ENCODE measurements at places on chromosomes 7 and 10.

GRCh38 chr7:159048656-159049055 is 96.0 kb downstream of the VIPR2 start:
- no peaks in the 10 kb centered on the region for H3K4me1 ChIP-seq
- DNase-seq = no peak
- H3K4me3 ChIP-seq = no peak overlapping the region
- H3K27ac ChIP-seq = no peak overlapping the region

DNA sequence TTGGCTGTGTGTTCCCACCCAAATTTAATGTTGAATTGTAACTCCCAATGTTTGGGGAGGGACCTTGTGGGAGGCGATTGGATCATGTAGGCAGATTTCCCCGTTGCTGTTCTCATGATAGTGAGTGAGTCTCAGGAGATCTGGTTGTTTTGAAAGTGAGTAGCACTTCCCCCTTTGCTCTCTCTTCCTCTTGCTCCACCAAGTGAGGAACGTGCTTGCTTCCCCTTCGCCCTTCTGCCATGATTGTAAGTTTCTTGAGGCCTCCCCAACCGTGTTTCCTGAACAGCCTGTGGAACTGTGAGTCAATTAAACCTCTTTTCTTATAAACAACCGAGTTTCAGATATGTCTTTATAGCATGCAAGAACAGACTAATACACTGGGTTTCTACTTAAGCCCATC is 176.3 kb downstream of the CDK14 start:
- H3K4me3 ChIP-seq = no peak overlapping the region
- H3K4me1 ChIP-seq = no peaks in the 10 kb centered on the region
- no peaks in the 10 kb centered on the region for H3K27me3 ChIP-seq
- H3K27ac ChIP-seq = no peak overlapping the region

GRCh38 chr7:142420554-142421362 is 162.9 kb upstream of the PRSS58 start:
- no peak for DNase-seq
- no peaks in the 10 kb centered on the region for H3K36me3 ChIP-seq
- H3K4me1 ChIP-seq = no peaks in the 10 kb centered on the region
- no peaks in the 10 kb centered on the region for H3K27me3 ChIP-seq
- H3K4me3 ChIP-seq = no peak overlapping the region

- H3K27me3 ChIP-seq = no peaks in the 10 kb centered on the region
- no peak for DNase-seq
- no peak overlapping the region for H3K4me3 ChIP-seq
- H3K36me3 ChIP-seq = no peaks in the 10 kb centered on the region
- no peaks in the 10 kb centered on the region for H3K4me1 ChIP-seq
These were observed 690.5 kb downstream of the PARD3 start for GRCh38 chr10:34124522-34125035.

DNA sequence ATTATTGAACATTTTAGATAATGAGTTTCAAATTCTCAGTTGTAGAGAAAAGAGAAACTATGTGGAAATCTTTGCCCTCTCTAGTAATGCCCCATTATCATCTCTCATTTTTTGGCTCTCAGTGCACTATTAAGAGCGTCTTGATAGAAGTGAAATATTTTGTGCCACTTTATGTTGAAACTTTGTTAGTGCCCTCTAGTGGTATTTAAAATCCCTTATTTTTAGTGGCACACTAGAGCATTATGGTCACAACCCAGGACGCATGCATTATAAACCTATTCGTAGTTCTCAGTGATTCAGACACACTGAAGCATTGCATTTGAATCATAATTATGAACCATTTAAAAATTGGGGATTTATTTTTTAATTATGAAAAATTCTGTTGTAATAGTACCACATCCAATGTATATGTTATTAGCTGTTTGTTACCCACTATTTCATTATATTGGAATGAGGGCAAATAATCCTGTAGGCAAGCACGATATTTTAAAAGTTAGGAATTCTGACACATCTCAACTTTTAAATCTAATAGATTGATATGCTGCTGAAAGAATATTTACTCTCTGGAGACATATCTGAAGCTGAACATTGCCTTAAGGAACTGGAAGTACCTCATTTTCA is 21.9 kb downstream of the PDCD4 start:
- no peak overlapping the region for H3K4me3 ChIP-seq
- peaks cover 30% of the 10 kb centered on the region for H3K36me3 ChIP-seq
- no peak for DNase-seq
- no peak overlapping the region for H3K27ac ChIP-seq
- H3K4me1 ChIP-seq = no peaks in the 10 kb centered on the region

- H3K36me3 ChIP-seq = no peaks in the 10 kb centered on the region
- no peak overlapping the region for H3K4me3 ChIP-seq
- DNase-seq = no peak
- no peak overlapping the region for H3K27ac ChIP-seq
- no peaks in the 10 kb centered on the region for H3K27me3 ChIP-seq
These were observed 105.3 kb downstream of the OAT start for GRCh38 chr10:124313374-124313773.

GRCh38 chr7:5177060-5177459 is 13.0 kb upstream of the WIPI2 start:
- H3K4me1 ChIP-seq = peaks cover 2% of the 10 kb centered on the region
- H3K27me3 ChIP-seq = no peaks in the 10 kb centered on the region
- H3K36me3 ChIP-seq = no peaks in the 10 kb centered on the region
- H3K4me3 ChIP-seq = no peak overlapping the region
- H3K27ac ChIP-seq = no peak overlapping the region
- DNase-seq = peak; percentile 77

GRCh38 chr10:99610221-99610620 is 10.0 kb downstream of the SLC25A28 start:
- H3K4me3 ChIP-seq = no peak overlapping the region
- no peak for DNase-seq
- H3K27ac ChIP-seq = no peak overlapping the region
- no peaks in the 10 kb centered on the region for H3K4me1 ChIP-seq
- H3K27me3 ChIP-seq = no peaks in the 10 kb centered on the region

DNA sequence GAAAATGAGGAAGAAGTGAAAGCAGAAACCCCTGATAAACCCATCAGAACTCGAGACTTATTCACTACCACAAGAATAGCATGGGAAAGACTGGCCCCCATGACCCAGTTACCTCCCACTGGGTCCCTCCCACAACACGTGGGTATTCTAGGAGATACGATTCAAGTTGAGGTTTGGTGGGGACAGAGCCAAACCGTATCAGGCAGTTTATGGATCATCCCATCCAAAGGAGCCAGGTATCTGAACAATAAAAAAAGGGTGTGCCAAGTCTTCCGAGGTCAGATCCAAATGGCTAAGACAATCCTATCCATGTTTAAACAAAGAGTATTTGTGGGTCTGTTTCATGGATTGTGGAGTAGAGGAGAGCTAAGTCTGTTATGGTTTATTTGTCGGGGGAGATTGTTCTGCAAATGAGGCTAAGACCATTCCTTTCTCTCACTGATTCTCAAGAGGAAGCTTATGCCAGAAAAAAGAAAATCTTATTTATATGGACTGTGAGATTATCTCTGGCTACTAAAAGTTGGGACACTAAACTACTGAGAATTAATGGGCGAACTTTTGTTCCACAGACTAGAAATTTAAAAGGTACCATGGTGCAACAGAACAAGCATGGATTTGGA is 203.7 kb downstream of the IPMK start:
- no peak overlapping the region for H3K4me3 ChIP-seq
- H3K36me3 ChIP-seq = no peaks in the 10 kb centered on the region
- H3K4me1 ChIP-seq = no peaks in the 10 kb centered on the region
- DNase-seq = no peak
- H3K27ac ChIP-seq = no peak overlapping the region

- no peaks in the 10 kb centered on the region for H3K36me3 ChIP-seq
- DNase-seq = no peak
- H3K4me1 ChIP-seq = peaks cover 3% of the 10 kb centered on the region
- H3K27ac ChIP-seq = peak overlapping the region; percentile 83
These were observed 750 bp upstream of the CDK14 start for GRCh38 chr7:90595342-90595800.

- H3K27me3 ChIP-seq = no peaks in the 10 kb centered on the region
- DNase-seq = no peak
- no peaks in the 10 kb centered on the region for H3K36me3 ChIP-seq
- no peak overlapping the region for H3K4me3 ChIP-seq
- H3K27ac ChIP-seq = no peak overlapping the region
These were observed 85.5 kb upstream of the ZNF800 start for GRCh38 chr7:127478024-127478355.

- no peaks in the 10 kb centered on the region for H3K36me3 ChIP-seq
- no peak overlapping the region for H3K4me3 ChIP-seq
- no peaks in the 10 kb centered on the region for H3K27me3 ChIP-seq
- H3K4me1 ChIP-seq = peaks cover 88% of the 10 kb centered on the region
- DNase-seq = no peak
- peak overlapping the region; percentile 86 for H3K27ac ChIP-seq
These were observed 106.3 kb downstream of the GRK5 start for GRCh38 chr10:119313644-119314043.

DNA sequence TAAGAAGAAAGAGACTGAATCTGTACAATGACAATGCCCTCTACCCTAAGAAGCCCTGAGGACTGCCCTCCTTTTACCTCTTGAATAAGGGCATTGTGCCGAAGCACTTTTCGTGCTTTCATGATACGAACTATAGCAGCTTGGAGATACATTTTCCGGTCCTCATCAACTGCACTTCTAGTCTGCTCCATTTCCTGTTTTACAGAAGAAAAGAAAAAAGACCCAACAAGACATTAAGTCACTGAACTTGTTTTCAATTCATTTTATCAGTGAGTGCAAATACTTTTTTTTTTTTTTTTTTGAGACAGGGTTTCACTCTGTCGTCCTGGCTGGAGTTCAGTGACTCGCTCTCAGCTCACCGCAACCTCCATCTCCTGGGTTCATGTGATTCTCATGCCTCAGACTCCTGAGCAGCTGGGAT is 78.4 kb downstream of the CUL2 start:
- H3K27me3 ChIP-seq = no peaks in the 10 kb centered on the region
- no peak for DNase-seq
- H3K36me3 ChIP-seq = peaks cover 40% of the 10 kb centered on the region
- no peak overlapping the region for H3K4me3 ChIP-seq

DNA sequence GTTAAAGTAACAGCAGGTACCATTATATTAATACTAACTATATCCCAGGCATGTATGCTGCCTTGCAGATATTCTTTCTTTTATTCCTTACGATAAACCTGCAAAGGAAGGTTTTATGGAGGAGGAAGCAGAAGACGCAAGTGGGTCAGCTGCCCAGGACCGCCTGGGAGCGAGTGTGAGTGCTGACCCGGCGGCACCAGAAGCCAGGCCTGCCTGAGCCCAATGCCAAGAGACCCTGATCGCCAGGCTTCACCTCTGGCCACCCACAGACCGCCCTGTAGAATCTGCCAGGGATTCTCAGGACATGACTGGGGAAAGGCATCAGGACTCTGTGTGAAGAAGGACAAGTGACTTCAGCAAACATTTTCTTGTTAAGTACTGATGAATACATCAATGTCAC is 26.3 kb downstream of the PITRM1 start:
- H3K27ac ChIP-seq = no peak overlapping the region
- no peaks in the 10 kb centered on the region for H3K27me3 ChIP-seq
